CD4-positive, alpha-beta T cell treated with Interleukin-4 for 1 hour (primary cell): ENCODE measurements at places on chromosomes 11 and 22.

DNA sequence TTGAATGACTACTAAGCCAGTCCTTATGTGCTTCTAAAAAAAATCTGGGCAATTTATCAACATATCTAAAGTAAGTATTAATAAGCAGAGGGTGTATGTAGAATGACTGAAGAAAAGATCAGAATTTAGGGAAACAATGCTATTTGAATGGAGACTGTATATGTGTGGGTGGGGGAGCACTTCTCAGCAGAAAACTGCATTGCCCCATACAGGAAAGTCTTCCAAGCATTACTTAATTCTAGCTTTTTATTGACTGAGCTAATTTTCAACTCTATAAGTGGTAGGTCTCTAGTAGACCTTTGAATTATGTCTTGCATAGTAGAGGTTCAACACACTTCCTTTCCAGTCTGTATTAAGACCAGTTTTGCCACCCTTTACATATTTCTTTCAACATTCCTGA is 41.7 kb downstream of the CASP12 start:
- no peak for DNase-seq

GRCh38 chr22:43479962-43480361 is 68.1 kb downstream of the MPPED1 start:
- no peak for DNase-seq

DNA sequence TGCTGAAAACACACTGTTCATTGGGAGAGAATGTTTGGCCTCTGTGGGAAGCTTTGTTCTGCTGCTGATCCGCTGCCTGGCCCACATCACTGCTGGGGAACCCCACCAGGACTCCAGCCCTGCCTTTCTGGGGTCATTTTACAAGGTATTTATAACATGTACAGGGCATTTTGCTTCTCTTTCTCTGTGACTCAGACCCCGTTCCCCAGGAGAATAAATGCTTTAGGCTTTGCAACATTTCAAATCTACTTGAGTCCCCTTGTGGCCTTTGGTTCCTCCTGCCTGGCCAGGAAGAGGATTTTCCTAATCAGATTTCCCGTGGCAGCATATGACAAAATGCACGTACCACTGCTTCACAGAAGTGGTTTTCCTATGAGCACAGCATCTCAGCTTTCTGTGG is 43.0 kb downstream of the BTG4 start:
- DNase-seq: no peak

- no peak for DNase-seq
Measured at GRCh38 chr22:19525116-19525660, 978 bp upstream of the CLDN5 start.

- no peak for DNase-seq
Measured at GRCh38 chr11:38819981-38820380, 2221.9 kb upstream of the RAG2 start.

GRCh38 chr11:104394508-104394907 is 230.6 kb upstream of the PDGFD start:
- no peak for DNase-seq

DNA sequence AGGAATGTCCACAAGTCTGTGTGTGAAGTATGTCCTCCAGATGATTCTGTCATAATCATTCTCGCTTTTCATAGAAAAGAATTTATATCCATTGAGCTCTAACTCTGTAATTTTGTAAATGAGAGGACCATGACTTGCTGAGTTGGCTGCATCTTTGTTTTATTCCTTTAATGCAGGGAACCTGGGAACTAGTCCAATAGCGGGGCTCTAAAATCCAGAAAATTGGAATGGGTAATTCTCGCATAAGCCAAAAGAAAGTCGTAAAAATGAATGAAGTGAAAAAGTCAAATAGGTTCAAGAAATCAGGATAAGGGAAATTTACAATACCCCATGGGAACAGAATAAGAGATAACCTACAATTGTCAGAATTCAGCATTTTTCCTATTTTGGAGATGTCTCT is 232.5 kb downstream of the RAB38 start:
- no peak for DNase-seq

- DNase-seq: no peak
Measured at GRCh38 chr11:35063488-35063931, 75.5 kb upstream of the CD44 start.

DNA sequence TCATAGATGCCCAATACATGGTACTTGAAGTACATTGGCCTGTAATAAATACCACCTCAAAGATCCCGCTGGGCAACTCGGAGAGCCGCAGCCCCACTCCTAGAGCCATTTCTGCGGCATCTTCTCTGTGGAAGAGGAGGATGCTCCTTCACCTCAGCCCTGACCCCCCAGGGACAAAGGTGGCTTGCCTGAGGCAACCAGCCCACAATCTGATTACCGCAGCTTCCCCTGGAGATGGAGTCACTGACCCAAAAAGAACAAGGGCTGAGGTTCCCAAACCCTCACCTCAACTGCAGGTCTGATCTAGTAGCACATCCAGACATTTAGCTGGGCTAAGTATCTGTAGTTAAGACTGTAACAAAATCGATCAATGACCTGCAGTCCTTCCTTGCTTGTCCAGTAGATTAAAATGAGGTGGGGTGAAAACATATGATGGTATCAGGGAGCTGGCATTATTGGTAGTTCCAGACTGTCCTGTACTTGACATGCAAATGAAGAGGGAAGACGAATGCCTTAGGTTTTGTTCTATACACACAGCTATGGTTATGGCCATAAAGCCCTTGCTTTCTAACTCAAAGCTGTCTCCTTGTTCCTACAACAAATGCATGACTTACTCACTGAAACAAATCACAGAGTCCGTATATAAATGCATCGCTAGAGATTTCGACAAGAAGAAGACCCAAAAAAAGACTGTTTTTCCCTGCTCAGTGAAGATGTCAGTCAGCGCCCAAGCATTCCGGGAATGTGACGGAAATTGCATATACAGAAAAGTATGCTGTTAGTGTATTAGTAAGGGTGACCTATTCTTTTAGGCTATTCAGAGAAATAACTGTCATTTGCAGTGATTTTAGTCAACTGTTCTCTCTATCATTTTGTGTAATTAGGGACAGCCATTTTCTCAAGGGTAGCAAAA is 33.7 kb downstream of the C11orf71 start:
- DNase-seq: no peak
